NCI-H2171 treated with DMSO at 0.1 percent for 48 hours (cell line): ENCODE measurements at places on chromosomes 6 and 20.
A peak's percentile ranks its signal among the peaks of the same experiment; 100 is the strongest.

GRCh38 chr20:53940360-53940702 lies 130.1 kb downstream of the BCAS1 start:
- no peak for DNase-seq

DNA sequence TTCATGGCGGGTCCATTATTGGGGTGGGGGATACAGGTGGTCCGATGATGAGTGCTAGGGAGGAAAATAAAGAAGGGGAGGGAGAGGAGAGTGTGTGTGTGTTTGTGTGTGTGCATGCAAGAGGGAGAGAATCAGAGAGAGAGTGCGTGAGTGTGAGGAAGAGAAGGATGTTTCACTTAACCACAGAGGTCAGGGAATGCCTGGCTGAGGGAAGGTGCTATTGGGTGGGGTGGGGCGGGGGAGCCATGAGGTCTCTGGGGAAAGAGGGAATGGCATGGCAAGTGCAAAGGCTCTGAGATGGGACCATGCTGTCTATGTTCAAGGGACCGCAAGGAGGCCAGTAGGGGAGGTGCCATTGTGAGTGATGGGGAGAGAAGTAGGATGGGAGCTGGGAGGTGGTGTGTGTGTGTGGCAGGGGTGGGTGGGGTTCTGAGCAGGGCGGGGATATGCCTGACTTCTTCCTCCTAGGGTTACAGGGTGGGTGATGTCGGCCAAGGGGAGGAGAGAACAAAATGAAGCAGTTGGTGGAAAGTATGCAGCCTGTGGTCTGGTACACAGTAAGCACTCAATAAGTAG lies 23.0 kb downstream of the CEBPB start:
- no peak for DNase-seq

DNA sequence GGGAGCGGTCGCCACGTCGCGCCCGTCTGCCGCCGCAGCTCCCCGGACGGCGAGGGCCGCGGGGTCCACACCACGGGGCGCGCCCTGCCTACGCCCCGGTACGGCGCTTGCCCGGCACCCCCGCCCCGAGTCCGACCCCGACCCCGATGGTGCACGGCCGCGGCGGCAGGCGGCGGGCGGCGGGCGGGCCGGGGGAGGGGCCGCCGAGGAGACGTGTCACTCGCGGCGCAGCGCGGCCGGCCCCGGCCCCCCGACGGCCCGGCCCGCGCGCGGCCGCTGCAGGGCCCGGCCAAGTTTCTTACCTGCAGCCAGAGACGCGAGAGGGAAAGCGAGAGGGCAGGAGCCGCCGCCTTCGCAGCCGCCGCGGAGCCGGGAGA lies 328 bp downstream of the RRBP1 start:
- DNase-seq, result no peak

GRCh38 chr6:105898286-105898685 lies 187.8 kb upstream of the PRDM1 start:
- no peak for DNase-seq

DNA sequence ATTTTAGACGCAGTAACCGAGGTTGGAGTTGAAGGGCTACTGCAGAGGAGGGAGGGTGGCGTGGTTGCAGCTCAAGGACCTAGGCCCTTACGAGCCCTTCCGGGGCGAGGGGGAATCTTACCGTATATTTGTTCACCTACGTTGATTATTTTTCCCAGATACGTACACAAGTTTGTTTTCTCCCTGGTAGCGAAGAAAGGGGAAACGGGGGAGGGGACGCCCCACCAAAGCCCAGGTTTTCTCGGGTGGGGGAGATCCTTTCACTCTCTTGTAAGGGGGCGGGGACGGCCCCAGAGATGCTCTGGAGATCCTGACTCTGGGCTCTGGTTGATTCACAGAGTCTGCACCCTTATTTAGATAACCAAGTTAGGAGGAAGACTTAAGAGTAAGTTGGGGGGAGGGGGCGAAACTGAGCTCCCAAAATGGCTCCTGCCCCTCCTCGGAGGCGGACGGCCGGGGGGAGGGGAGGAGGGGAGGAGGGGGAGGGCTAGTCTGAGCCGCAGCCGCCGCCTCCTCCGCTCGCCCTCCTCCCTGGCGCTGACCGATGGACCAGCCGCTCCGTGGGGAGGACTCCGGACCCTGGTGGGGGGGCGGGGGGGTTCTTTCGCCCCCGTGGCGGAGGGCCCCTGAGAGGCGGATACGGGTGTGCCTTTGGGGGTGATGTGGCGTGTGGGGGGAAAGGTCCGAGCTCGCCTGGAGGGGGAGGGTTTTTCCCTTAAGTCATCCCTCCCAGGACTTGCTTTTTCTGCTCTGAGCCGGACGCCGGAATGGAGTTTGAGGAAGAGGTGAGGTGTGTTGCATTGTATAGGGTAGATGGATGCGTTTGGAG lies 2.2 kb downstream of the BRD2 start:
- peak; percentile 81 for DNase-seq

GRCh38 chr20:21090721-21091120 lies 15.4 kb downstream of the LINC00237 start:
- peak; percentile 24 for DNase-seq

- no peak for DNase-seq
Observed at GRCh38 chr20:52963131-52963530, 9.0 kb upstream of the TSHZ2 start.

DNA sequence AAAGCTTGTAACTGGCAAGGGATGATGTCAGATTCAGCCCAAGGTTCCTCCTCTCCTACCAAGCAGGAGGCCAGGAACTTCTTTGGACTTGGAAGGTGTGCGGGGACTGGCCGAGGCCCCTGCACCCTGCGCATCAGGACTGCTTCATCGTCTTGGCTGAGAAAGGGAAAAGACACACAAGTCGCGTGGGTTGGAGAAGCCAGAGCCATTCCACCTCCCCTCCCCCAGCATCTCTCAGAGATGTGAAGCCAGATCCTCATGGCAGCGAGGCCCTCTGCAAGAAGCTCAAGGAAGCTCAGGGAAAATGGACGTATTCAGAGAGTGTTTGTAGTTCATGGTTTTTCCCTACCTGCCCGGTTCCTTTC lies 14.4 kb downstream of the TNFAIP3 start:
- no peak for DNase-seq

GRCh38 chr6:3850451-3851203 lies 1.5 kb downstream of the FAM50B start:
- no peak for DNase-seq

GRCh38 chr6:158233214-158233795 lies 65.2 kb downstream of the GTF2H5 start:
- DNase-seq, result no peak

DNA sequence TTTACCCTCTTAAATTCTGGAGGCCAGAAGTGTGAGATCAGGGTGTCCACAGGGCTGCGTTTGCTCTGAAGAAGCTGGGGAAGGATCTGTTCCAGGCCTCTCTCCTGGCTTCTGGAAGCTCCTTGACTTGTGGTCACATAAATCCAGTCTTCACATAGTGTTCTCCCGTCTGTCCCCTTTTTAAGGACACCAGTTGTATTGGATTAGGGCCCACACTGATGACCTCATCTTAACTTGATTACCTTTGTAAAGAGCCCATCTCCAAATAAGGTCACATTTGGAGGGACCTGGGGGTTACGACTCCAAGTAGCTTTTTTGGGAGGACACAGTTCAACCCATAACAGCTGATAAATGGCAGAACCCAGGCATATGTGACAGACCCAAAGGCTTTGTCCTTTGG lies 20.0 kb upstream of the WFDC2 start:
- DNase-seq, result no peak

DNA sequence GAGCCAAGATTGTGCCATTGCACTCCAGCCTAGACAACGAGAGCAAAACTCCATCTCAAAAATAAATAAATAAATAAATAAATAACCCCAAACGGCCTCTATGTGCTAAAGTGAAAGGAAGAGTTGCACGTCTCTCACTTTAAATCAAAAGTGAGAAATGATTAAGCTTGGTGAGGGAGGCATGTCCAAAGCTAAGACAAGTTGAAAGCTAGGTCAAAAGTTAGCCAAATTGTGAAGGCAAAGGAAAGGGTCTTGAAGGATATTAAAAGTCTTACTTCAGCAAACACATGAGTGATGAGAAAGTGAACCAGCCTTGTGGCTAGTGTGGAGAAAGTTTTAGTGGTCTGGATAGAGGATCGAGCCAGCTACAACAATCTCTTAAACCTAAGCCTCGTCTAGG lies 14.3 kb downstream of the ZBP1 start:
- DNase-seq, result no peak

- DNase-seq, result no peak
Observed at GRCh38 chr6:17932330-17932852, 55.0 kb downstream of the KIF13A start.

- DNase-seq, result peak; percentile 16
Observed at GRCh38 chr20:60262967-60263603, 304.9 kb downstream of the CDH26 start.

GRCh38 chr6:166957087-166957804 lies 896 bp upstream of the RNASET2 start:
- peak; percentile 46 for DNase-seq

DNA sequence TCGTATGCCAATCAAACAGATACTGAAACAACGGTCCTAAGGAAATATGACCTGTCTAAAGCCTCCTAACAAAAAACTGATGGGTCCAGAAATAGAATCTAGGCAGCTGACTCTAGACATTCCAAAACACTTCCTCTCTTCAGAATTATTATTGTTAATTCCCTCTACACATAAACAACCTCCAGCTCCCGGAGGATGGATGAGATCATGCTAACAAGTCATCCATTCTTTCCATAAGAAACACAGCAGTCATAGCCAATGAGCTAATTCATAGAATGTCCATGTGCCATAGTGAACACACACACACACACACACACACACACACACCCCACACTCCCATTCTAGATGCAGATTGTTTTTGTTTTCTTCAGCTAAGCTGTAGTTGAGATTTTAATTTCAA lies 44.3 kb downstream of the HDGFL1 start:
- no peak for DNase-seq

DNA sequence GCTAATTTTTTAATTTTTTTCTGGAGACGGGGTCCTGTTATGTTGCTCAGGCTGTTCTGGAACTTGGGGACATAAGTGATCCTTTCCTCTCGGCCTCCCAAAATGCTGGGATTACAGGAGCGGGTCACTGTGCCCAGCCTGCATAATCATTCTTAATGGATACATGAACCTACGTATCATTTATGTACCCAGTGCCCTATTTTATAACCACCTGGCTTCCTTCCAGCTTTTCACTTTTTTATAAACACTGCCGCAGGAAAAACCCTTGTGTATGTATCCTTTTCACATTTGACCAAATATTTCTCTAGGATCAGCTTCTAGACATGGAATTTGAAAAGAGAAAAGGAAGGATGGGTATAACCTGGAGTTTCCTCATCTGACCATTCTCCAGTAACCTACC lies 85.6 kb upstream of the RIN2 start:
- no peak for DNase-seq

- DNase-seq, result no peak
Observed at GRCh38 chr6:125439512-125439911, 137.7 kb upstream of the HDDC2 start.
